ENCODE measurements at places on chromosomes 13 and 19. TPM values are rescaled to one million over a fixed set of nuclear protein-coding genes. Genes with fewer than 3 reads are reported as not detected.

DNA sequence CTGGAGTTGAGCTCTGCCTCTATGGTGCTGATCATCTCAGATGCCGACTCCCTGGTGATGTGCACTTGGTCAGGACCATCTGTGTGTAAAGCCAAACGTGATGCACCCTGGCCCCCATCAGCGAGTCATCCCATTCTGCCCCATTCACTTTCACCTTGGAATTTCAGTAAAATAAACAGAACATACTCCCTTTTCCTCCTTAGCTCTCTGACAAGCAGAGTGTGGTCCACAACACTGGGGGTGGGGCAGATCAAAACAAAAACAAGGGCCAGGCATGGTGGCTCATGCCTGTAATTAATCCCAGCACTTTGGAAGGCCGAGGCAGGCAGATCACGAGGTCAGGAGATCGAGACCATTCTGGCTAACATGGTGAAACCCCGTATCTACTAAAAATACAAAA is 12.3 kb downstream of the CEACAM20 start:
- no peak for DNase-seq

DNA sequence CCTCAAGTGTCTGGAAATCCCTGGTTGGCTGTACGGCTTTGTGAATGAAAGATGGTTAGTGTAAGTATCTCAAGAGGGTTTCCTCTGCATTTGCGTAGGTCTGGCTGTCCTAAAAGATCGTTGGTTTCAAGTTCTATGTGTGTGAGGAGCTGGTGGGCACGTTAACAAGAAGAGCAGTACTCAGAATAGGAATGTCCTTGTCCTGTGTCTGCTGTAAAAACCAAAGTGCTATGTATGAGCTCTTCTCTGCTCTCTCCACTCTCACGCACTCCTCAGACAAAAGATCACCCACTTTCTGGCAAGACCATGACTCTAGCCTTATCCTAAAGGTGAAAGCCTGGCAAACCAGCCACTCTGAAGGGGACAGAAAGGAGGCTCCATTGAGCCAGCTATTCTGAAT is 39.1 kb downstream of the USP12 start:
- DNase-seq = no peak

GRCh38 chr13:57409121-57409520 is 222.4 kb upstream of the PCDH17 start:
- no peak for DNase-seq

GRCh38 chr13:100560498-100561157 is 28.0 kb downstream of the GGACT start:
- no peak for DNase-seq

GRCh38 chr19:18204394-18205199 is 755 bp upstream of the RAB3A start:
- DNase-seq = peak; percentile 74

- peak; percentile 62 for DNase-seq
These were observed 8.3 kb downstream of the IFNL3 start for GRCh38 chr19:39236527-39236926.

NLRP12 gene
- 0.28 TPM for total RNA-seq

ZNF541 gene
- total RNA-seq = not detected

KANK3 gene
- 3.3 TPM for total RNA-seq

LPAR6 gene
- total RNA-seq = 12.3 TPM

All from mucosa of descending colon (tissue), 3 donors.